ENCODE measurements at places on chromosomes 6 and 20. TPM values are rescaled to one million over a fixed set of nuclear protein-coding genes. Genes with fewer than 3 reads are reported as not detected.

CLPSL2 gene
- not detected for polyA plus RNA-seq

SLC17A2 gene
- not detected for polyA plus RNA-seq

HMGCLL1 gene
- 7.2 TPM for polyA plus RNA-seq

HLA-C gene
- 48.9 TPM for polyA plus RNA-seq

RFX6 gene
- not detected for polyA plus RNA-seq

TGM3 gene
- polyA plus RNA-seq: 0.15 TPM

CST7 gene
- polyA plus RNA-seq: not detected

SLCO4A1 gene
- 0.69 TPM for polyA plus RNA-seq

DNPH1 gene
- 18.5 TPM for polyA plus RNA-seq

TNFRSF21 gene
- polyA plus RNA-seq: 20.6 TPM

SNAP25 gene
- polyA plus RNA-seq: 7.6 TPM

DLK2 gene
- 2.3 TPM for polyA plus RNA-seq

PDE10A gene
- 12.0 TPM for polyA plus RNA-seq

PRRT1 gene
- 2.0 TPM for polyA plus RNA-seq

ADGB gene
- not detected for polyA plus RNA-seq

ULBP3 gene
- polyA plus RNA-seq: 1.5 TPM

HMGN4 gene
- 57.2 TPM for polyA plus RNA-seq

LHFPL5 gene
- polyA plus RNA-seq: not detected

GRCh38 chr6:17381424-17382147 is 11.8 kb upstream of the CAP2 start:
- DNase-seq: no peak

DNA sequence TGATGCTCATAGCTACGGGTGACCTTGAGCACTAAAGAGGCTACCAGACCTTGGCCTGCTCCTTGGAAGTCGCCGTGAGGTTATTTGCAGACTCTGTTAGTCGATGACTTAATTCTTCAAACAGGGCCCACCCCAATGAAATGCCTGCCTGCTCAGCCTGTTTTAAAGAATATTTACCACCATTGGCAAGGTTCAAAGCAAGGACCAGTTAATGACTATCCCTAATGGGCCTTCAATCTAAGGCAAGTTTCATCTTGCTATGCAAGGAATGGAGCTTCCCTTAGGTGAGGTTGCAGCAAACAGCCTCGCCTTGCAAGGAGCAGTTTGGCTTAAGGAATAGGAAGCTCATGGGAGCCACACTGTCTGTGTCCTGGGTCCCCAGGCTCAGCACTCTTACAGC is 22.9 kb upstream of the SPO11 start:
- no peak for DNase-seq

- no peak for DNase-seq
These were observed 113.1 kb downstream of the TRIM27 start for GRCh38 chr6:28810659-28811053.

DNA sequence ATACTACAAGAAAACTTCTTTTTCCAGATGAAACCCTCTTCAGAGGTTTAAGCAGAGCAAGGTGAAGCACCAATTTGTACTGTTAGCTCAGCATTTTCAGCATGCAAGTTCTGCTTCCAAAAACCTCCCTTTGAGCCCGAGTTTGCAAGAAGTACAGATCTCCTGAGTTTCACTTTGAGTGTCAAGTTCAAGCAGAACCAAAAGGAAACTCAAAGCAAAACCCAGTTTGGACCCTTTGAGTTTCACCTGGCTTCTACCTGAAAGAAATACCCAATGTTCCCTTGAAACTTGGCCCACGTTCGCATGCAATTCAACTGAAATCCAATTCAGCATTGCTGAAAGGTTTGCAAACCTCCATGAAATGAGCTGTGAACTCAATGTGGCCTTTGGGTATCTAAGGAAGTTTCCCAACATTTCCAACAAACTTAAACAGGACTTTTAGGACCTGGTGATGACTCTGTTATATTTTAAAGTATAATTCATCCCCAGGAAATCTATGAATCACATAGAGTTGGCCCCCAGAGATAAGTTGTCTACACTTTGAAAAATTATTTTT is 62.9 kb upstream of the HBS1L start:
- DNase-seq: no peak

GRCh38 chr6:122752459-122752858 is 27.1 kb upstream of the FABP7 start:
- no peak for DNase-seq

DNA sequence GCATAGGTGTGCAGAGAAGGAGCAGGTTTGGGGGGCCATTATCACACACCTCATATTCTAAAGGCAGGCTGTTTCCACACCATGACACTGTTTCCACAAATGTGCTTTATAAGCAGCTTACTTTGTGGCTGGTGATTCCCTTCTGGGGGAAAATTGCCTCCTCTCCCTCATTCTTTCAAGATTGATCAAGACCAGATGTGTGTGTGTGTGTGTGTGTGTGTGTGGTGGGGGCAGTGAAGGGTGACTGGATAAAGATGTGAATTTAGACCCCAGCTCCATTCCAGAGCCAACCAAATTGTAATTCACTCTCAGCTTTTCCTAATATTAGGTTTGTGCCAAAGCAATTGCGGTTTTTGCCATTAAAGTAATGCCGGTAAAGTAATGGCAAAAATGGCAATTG is 45.6 kb downstream of the EDN3 start:
- DNase-seq: peak; percentile 26

GRCh38 chr6:44527583-44528369 is 140.3 kb downstream of the CDC5L start:
- no peak for DNase-seq

- no peak for DNase-seq
These were observed 85.1 kb upstream of the JARID2 start for GRCh38 chr6:15160812-15161211.

DNA sequence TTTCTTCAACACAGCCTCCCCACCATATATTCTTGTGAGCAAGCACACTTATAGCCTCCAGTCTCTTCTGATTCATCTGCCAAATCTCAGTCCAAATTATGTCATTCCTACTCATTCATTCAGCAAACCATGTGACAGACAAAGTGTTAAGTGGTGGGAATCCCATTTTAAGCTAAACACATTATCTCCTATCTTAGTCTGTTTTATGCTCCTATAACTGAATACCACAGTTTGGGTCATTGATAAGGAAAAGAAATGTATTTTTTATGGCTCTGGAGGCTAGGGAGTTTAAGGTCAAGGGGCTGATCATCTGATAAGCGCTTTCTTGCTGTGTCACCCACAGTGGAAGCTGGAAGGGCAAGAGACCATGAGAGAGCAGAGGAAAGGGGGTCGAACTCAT is 23.9 kb upstream of the SMIM13 start:
- no peak for DNase-seq

GRCh38 chr6:1044040-1044836 is 267.7 kb upstream of the FOXQ1 start:
- DNase-seq: no peak

- no peak for DNase-seq
These were observed 25.5 kb upstream of the NXT1 start for GRCh38 chr20:23325107-23325506.

GRCh38 chr20:51586005-51586440 is 43.5 kb upstream of the NFATC2 start:
- DNase-seq: no peak

GRCh38 chr6:145588981-145589380 is 146.3 kb downstream of the EPM2A start:
- DNase-seq: no peak

GRCh38 chr6:163718537-163718936 is 304.0 kb downstream of the QKI start:
- DNase-seq: no peak

- no peak for DNase-seq
These were observed 219.7 kb upstream of the SUPT3H start for GRCh38 chr6:45597424-45597823.

DNA sequence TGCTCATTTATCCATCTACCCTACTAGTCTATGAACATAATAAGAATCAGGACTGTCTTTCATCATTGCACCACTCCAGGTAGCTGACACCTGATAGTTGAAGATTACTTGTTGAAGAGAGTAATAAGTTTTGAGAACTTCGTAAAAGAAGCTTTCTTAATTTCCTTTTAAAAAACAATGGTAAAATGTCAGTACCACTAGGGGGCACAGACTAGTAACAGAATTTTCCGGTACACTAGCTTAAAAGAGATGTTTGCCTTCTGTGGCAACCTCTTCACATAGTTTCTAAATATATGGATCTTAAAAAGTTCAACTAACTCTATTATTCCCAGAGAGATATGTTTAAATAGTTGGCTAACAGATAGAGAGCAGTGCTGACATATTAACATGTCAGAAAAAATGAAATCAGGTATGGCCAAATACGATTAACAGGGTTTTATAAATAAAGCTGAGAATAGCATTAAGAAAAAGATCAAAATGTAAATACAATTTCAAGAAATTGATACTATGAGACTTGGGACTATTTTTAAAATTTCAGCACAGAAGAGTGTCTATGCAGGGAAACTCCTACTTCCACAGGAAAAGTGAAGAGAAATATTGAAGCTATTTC is 5.4 kb upstream of the KCNQ5 start:
- no peak for DNase-seq

GRCh38 chr6:76275746-76276145 is 203.3 kb upstream of the IMPG1 start:
- DNase-seq: no peak

GRCh38 chr6:42259286-42259685 is 41.6 kb upstream of the MRPS10 start:
- DNase-seq: no peak

DNA sequence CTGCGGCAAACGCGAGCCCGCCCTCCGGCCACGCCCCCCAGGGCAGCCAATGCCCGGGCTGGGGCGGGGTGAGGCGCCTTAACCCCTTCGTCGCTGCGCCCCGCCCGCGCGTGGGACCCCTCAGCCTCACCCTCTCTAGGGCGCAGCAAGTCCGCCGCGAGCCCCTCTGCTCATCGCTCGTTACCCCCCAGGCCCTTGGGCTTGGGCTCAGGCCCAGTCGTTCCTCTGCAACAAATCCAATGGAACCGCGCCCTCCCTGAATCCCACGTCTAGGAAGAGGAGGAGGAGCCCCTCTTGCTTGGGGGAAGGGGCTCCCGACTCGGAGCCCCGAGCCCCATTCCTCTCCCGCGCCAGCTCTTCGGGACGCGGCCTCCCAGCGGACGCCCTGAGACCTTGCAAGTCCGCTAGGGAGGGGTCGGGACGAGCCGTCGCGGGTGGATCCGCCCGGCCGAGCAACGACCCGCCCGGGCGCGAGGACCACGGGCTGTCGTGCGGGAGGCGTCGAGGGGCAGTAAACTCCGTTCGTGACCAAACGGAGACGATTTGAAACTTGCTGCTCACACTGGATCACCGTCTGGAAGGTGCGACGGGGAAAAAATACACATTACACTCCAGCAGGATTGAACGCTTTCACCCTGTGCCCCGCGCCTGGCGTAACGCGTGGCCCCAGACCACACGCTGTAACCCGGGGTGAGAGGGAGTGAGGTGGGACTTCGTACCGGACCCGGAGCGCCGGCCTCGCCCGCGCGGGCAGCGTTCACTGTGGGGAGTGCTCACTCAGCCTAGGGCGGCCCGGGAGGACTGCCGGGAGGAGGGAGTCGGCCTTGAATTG is 477 bp upstream of the LZTS3 start:
- DNase-seq: no peak

GRCh38 chr6:31294056-31294455 is 22.2 kb upstream of the HLA-C start:
- DNase-seq: no peak

- DNase-seq: peak; percentile 33
These were observed 33.7 kb downstream of the PTGIS start for GRCh38 chr20:49534255-49534712.

GRCh38 chr20:34074101-34074760 is 37.8 kb downstream of the EIF2S2 start:
- no peak for DNase-seq

- peak; percentile 71 for DNase-seq
These were observed 74.0 kb downstream of the ZBTB2 start for GRCh38 chr6:151317103-151317994.

GRCh38 chr20:4068708-4069107 is 53.4 kb upstream of the RNF24 start:
- DNase-seq: no peak

DNA sequence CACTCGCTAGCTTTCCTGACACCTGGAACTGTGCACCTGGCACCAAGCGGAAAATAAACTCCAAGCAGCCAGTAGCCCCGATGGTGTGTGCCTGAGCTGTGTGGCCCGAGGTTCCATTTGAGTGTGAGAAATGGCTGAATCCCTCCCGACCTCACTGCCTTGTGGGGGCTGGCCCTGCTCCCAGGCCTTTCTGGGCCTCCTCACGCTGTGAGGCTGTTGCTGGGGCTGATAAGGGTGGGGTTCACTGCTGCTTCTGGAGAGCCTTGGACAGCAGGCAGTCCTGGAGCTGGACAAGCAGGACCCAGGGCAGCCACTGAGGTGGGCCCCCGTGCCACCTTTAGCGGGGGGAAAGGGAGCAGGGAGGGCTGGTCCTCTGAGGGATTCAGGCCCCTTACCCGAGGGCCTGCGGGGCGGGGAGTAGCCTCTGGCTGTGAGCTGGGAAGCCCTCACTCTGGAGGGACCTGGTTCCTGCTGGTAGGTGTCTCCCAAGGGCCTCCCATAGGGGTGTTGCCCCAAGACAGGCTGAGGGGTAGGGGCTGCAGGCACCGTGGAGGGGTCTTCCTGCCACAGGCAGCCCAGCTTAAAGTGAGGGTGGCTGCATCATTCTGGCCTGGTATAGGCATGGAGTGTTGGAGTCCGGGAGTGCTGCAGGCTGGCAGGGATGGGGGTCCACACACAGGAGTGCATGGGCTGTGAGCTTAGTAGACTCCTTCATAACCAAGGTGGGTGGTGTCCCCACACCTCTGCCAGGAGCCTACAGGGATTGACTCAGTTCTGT is 1.7 kb downstream of the PPDPF start:
- DNase-seq: no peak

DNA sequence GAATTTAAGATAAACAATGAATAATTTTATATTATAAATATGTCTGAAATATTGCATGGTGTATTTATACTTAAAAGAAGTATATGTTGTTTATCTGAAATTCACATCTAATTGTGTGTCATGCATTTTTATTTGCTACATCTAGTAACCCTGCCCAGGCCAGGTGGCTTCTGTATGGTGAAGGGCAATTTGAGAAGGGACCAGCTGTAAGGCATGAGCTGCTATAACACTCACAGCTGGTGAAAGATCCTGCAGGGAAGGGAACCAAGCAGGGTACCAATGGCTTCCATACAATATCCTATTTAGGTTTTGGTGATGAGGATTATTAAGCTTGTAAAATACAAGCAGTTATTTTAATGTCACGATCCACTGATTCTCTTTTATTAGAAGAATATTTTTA is 921.8 kb upstream of the GJE1 start:
- DNase-seq: peak; percentile 5

GRCh38 chr6:106702451-106703110 is 73.2 kb downstream of the QRSL1 start:
- peak; percentile 20 for DNase-seq

- no peak for DNase-seq
These were observed 78.0 kb upstream of the FOXQ1 start for GRCh38 chr6:1233924-1234323.

DNA sequence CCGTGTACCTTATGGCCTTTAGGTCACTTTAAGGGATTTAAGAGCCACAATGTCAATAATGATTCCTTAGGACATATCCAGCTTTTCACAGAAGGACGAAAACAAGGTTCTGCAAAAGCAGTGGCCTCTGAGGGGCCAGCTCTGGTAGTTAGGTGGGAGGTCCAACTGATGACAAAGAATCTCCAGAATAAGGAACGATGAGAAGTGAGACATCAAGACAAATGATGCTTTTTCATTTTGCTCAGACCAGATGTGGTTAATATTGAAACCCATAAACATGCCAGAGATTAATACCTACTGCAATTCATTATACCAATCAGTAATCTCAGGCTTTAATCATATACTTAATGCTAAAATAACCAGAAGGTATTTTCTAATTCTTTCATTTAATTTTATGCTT is 1.9 kb downstream of the C6orf58 start:
- DNase-seq: no peak
